ENCODE measurements at places on chromosomes 4 and X.
A peak's percentile ranks its signal among the peaks of the same experiment; 100 is the strongest.

DNA sequence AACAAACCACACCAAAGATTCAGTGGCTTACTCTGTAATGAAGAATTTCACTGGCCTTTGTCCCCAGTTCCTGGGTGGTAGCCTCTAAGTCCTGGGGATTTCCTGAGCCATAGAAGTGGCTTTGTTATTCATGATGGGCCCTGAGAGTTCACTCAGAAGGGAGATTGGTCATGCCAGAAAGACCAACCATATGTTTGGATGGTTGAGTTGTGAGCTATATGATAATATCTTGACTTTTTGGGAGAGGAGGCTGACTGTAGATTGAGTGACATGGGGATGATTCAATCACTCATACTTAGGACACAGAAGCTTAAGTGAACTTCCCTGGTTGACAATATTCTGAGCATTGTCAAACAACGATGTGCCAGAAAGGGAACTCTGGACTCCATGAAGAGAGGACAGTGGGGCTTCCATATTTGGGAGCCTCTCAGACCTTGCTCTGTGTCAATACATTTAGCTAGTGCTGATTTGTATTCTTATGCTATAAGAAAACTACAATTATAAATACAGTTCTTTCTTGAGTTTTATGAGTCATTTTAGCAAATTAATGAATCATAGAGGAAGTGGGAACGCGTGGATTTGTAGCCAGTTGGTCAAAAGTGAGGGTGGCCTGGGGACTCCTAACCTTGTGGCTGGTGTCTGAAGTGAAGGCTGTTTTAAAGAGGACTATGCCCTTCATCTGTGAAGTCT is 392.0 kb downstream of the GBA3 start:
- no peaks in the 10 kb centered on the region for H3K4me1 ChIP-seq
- no peaks in the 10 kb centered on the region for H3K27me3 ChIP-seq
- no peak overlapping the region for H3K27ac ChIP-seq
- DNase-seq = no peak

DNA sequence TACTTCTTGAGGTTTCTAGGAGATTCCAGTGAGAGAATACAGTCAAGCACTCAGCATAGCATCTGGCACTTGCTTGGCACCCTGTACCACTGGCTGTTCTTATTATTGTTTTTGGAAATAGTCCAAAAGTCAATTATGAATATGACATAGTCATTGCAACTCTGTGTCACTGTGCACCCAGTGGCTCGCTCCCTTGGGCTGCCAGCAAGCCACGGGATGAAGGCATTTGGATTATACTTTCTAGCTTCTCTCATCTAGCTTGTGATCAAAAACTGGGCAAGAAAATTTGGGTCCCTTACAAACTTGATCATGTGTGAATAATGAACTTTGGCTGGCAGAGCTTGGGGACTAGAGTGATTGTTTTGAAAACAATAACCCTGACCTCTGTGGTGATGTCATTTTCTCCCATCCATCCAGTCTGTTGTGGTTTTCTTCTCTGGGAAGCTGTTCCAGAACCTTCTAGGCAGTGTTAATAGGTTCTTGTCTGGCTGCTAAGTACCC is 32.7 kb upstream of the LIMCH1 start:
- H3K4me3 ChIP-seq = no peak overlapping the region
- peak overlapping the region; percentile 66 for H3K27ac ChIP-seq
- H3K4me1 ChIP-seq = peaks cover 17% of the 10 kb centered on the region
- no peaks in the 10 kb centered on the region for H3K36me3 ChIP-seq
- no peaks in the 10 kb centered on the region for H3K27me3 ChIP-seq
- DNase-seq = peak; percentile 38

- no peaks in the 10 kb centered on the region for H3K27me3 ChIP-seq
- no peaks in the 10 kb centered on the region for H3K36me3 ChIP-seq
- no peaks in the 10 kb centered on the region for H3K4me1 ChIP-seq
- no peak for DNase-seq
Measured at GRCh38 chr4:1260418-1261106, 11.6 kb upstream of the CTBP1 start.

- H3K27me3 ChIP-seq = no peaks in the 10 kb centered on the region
- H3K4me1 ChIP-seq = no peaks in the 10 kb centered on the region
- DNase-seq = no peak
- H3K36me3 ChIP-seq = no peaks in the 10 kb centered on the region
- no peak overlapping the region for H3K4me3 ChIP-seq
Measured at GRCh38 chrX:1911401-1912128, 296.7 kb downstream of the ASMT start.

DNA sequence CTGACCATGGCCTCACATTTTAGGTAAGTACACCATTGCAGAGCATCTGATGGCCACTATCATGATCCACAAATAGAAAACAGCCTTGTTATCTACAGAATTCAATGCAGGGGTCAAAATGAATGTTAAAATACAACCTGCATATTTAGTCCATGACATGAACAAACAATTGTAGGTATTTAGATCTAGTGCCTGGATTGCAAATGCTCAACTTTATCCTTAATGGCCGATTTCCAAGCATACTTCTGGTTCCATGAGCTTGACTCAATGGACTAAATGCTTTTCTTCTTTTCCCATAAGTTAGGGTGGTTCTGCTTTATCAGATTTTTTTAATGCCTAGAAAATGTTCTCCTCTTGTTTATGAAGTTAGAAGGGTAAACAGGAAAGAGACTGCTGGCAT is 139.2 kb upstream of the TTC29 start:
- no peaks in the 10 kb centered on the region for H3K36me3 ChIP-seq
- peaks cover 4% of the 10 kb centered on the region for H3K4me1 ChIP-seq
- H3K27ac ChIP-seq = no peak overlapping the region
- H3K27me3 ChIP-seq = no peaks in the 10 kb centered on the region

- H3K4me1 ChIP-seq = no peaks in the 10 kb centered on the region
- H3K4me3 ChIP-seq = no peak overlapping the region
- no peak overlapping the region for H3K27ac ChIP-seq
Measured at GRCh38 chr4:187602339-187603092, 393.1 kb upstream of the ZFP42 start.

- no peaks in the 10 kb centered on the region for H3K4me1 ChIP-seq
- no peak for DNase-seq
- H3K27ac ChIP-seq = no peak overlapping the region
- no peaks in the 10 kb centered on the region for H3K27me3 ChIP-seq
- no peaks in the 10 kb centered on the region for H3K36me3 ChIP-seq
- no peak overlapping the region for H3K4me3 ChIP-seq
Measured at GRCh38 chr4:126532527-126532926, 1100.2 kb upstream of the INTU start.

- H3K27me3 ChIP-seq = no peaks in the 10 kb centered on the region
- H3K4me1 ChIP-seq = peaks cover 5% of the 10 kb centered on the region
- H3K4me3 ChIP-seq = no peak overlapping the region
- H3K27ac ChIP-seq = no peak overlapping the region
- peak; percentile 19 for DNase-seq
- no peaks in the 10 kb centered on the region for H3K36me3 ChIP-seq
Measured at GRCh38 chr4:2457481-2458295, 11.2 kb upstream of the RNF4 start.

- H3K4me1 ChIP-seq = no peaks in the 10 kb centered on the region
- no peaks in the 10 kb centered on the region for H3K36me3 ChIP-seq
- no peak for DNase-seq
- no peak overlapping the region for H3K4me3 ChIP-seq
- H3K27ac ChIP-seq = no peak overlapping the region
Measured at GRCh38 chrX:64152857-64153256, 52.7 kb downstream of the AMER1 start.

DNA sequence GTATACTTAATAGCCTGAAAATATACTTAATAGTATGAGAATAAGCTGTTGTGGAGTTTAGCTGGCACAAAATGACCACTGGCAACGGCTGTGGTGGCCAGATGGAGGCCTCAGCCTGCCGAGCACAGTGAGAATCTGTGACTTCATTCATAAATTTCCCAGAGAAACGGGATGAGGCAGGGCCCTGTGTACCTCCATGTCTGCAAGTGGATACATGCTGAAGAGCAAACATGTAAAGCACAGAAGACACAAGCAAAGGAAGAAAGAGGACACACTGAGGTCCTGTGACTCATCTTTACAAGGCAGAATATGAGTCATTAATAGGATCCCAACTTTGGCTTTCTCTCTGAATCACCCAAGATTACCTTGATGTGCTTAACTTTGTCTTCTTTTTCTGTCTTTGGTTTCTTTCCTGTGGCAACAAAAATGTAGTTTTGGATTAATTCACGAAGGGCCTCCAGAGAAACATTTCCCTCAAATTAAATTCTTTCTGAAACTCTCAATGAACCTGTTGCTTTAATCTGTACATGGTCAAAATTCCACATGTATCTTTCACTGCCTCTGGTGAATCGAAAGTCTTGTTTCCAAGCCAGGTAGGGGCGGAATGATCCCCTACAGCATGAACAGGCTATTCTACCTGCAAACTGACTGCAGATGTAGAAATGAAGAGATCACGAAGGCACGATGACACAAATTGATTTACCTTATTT is 56.4 kb downstream of the IRF2 start:
- H3K4me3 ChIP-seq = no peak overlapping the region
- no peak for DNase-seq
- peaks cover 14% of the 10 kb centered on the region for H3K4me1 ChIP-seq
- H3K27ac ChIP-seq = peak overlapping the region; percentile 42
- peaks cover 18% of the 10 kb centered on the region for H3K36me3 ChIP-seq
- no peaks in the 10 kb centered on the region for H3K27me3 ChIP-seq

GRCh38 chr4:109072595-109072994 is 229.9 kb downstream of the COL25A1 start:
- H3K36me3 ChIP-seq = no peaks in the 10 kb centered on the region
- DNase-seq = no peak
- no peak overlapping the region for H3K4me3 ChIP-seq
- H3K4me1 ChIP-seq = no peaks in the 10 kb centered on the region
